ENCODE measurements at places on chromosomes 6 and 20. TPM values are rescaled to one million over a fixed set of nuclear protein-coding genes. Genes with fewer than 3 reads are reported as not detected.

TTLL9 gene
- 0.18 TPM for total RNA-seq

SNHG17 gene
- 19.4 TPM for total RNA-seq

LRRC73 gene
- total RNA-seq, result 1.5 TPM

RIOK1 gene
- total RNA-seq, result 13.0 TPM

TAAR8 gene
- total RNA-seq, result not detected

PSORS1C1 gene
- 1.1 TPM for total RNA-seq

DEFB119 gene
- total RNA-seq, result not detected

SASH1 gene
- total RNA-seq, result 27.8 TPM

NOTCH4 gene
- 5.0 TPM for total RNA-seq

KCNQ5 gene
- 0.36 TPM for total RNA-seq

C20orf141 gene
- not detected for total RNA-seq

MLN gene
- not detected for total RNA-seq

MBOAT1 gene
- 0.49 TPM for total RNA-seq

KCNK16 gene
- total RNA-seq, result not detected

SLC22A16 gene
- total RNA-seq, result 1.9 TPM

MYLIP gene
- total RNA-seq, result 21.4 TPM

CRIP3 gene
- total RNA-seq, result not detected

SAMD5 gene
- 0.18 TPM for total RNA-seq

ASIP gene
- total RNA-seq, result not detected

GPLD1 gene
- total RNA-seq, result 1.8 TPM

SLC32A1 gene
- not detected for total RNA-seq

WFDC2 gene
- total RNA-seq, result not detected

UNC5CL gene
- not detected for total RNA-seq
